ENCODE measurements at places on chromosomes 3 and 15.
A peak's percentile ranks its signal among the peaks of the same experiment; 100 is the strongest.

- no peak for DNase-seq
Observed at GRCh38 chr3:183254487-183255347, 1.7 kb downstream of the B3GNT5 start.

DNA sequence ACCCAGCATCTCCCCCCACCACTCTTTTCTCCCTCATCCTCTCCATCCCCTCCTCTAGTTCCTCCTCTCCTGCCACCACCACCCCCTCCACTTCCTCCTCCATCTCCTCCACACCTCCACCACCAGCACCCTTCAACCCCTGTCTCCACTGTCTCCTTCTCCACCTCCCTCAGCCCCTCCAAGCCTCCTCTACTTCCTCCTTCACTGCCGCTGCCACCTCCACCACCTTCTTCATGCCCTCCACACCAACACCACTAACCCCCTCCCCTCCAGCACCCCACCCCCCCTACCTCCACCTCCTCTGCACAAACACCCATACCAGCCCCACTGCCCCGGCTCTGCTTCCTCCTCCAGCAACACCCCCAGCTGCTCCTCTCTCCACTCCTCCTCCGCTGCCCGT is 88.0 kb downstream of the HES1 start:
- DNase-seq, result no peak

DNA sequence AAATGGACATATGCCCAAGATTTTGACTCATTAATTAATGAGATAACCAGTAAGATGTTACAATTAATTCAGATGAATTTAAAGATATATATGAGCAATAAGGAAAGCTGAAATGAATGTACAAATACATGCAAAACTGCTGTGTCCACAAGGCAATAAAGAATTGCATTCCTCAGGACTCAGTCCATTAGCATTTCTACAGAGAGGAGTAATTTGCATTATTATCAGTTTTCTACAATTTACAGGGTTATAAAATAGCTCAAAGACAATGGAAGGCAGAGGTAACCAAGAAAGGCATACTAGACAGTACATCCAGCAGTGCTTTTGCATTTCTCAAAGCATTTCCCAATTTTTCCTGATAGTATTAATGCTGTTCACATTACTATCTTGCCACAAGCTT is 377.1 kb upstream of the GOLIM4 start:
- no peak for DNase-seq

- peak; percentile 48 for DNase-seq
Observed at GRCh38 chr3:138479438-138479863, 45.0 kb downstream of the ESYT3 start.

DNA sequence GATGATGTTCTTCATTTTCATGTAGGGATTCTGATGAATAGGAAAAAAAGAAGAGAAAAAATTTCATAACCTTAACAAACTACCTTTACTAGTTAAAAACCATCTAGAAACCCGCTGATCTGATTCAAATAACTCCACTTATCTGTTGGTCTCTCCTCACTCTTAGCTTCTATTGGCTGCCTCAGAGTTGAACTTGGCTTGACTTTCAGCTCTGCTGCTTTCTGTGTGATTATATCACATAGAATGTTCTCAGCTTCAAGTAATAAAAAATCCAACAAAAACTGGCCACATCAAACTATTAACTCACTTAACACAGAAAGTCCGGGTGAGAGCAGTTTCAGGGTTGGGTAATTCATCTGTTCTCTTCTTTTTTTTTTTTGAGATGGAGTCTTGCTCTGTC is 126.8 kb upstream of the RASGRP1 start:
- DNase-seq, result no peak

GRCh38 chr15:34613301-34613700 is 29.9 kb upstream of the GOLGA8B start:
- no peak for DNase-seq

DNA sequence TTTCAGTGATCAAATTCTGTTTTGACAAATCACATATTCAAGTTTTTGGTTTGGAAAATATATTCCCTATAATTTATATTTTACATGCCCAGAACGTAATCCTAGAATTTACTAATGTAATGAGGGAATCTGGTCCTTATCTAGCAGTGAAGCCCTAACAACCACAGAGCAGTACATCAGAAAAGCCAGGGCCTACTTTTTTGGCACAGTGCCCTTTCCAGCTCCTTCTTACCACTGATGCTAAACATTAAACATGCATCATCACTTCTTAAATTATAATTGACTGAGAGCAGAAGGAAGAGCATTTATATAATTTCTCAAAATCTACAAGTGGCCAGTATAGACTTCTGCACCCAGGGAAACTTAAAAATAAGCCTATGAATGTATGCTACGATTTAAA is 66.7 kb downstream of the FBXL22 start:
- DNase-seq, result peak; percentile 8

- no peak for DNase-seq
Observed at GRCh38 chr3:124142389-124142970, 150.6 kb upstream of the ROPN1 start.

DNA sequence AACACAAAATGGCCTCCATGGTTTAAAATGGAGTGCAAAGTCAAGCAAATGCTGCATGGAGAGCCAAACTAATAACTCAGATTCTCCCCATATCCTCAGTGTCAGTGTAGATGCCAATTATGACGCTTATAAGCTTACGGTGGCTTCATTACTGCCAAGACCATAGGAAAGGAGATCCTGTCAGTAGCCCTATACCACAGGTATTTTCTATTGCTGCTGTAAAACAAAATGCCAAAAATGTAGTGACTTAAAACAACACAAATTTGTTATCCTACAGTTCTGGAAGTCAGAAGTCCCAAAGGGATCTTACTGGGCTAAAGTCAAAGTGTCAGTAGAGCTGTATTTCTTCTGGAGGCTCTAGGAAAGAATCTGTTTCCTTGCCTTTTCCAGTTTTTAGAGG is 149.8 kb upstream of the GBE1 start:
- peak; percentile 1 for DNase-seq

Measured in fibroblast of skin of scalp (primary cell).